Activated CD4-positive, alpha-beta T cell treated with anti-CD3 and anti-CD28 coated beads for 36 hours (primary cell): ENCODE measurements at places on chromosomes 13 and 19.
A peak's percentile ranks its signal among the peaks of the same experiment; 100 is the strongest.

GRCh38 chr13:20847296-20847695, 55.2 kb downstream of the XPO4 start:
- no peak for DNase-seq
- H3K27ac ChIP-seq: no peak overlapping the region
- no peaks in the 10 kb centered on the region for H3K4me1 ChIP-seq
- H3K4me3 ChIP-seq: no peak overlapping the region
- no peaks in the 10 kb centered on the region for H3K27me3 ChIP-seq

GRCh38 chr19:17489392-17490030, 19.2 kb downstream of the SLC27A1 start:
- H3K36me3 ChIP-seq: no peaks in the 10 kb centered on the region
- no peak overlapping the region for H3K4me3 ChIP-seq
- no peaks in the 10 kb centered on the region for H3K27me3 ChIP-seq

DNA sequence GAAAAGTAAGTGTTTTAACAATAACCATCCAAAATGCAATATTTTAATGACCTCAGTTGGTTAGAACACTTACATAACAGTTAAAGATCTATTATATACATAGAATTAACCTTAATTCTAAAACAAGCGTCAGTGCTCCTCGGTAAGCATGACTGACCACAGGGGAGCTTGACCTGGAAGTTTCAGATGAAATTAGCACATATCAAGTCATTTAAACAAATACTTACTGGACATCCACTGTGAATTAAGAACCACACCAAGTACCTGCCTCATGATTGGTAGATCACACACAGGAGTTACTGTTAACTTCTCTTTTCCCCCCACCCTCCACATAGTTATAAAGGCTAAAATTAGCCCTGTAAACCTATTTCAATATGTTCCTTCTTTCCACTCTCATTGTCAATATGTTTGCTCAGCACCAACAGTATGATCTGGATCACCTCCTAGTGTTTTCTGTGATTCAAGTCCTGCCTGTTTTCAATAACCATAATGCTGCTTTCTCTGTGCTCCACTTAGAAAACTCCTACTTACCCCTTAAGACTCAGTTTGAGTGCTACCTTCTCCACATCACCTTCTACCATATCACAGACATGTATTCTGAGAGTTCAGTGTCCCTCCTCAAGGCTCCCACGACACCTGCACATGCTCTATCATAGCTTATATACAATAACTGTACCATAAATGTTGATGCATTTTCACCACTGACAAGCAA, 209.0 kb downstream of the VWA8 start:
- H3K4me3 ChIP-seq: no peak overlapping the region
- H3K27ac ChIP-seq: no peak overlapping the region
- no peaks in the 10 kb centered on the region for H3K4me1 ChIP-seq
- no peaks in the 10 kb centered on the region for H3K27me3 ChIP-seq

DNA sequence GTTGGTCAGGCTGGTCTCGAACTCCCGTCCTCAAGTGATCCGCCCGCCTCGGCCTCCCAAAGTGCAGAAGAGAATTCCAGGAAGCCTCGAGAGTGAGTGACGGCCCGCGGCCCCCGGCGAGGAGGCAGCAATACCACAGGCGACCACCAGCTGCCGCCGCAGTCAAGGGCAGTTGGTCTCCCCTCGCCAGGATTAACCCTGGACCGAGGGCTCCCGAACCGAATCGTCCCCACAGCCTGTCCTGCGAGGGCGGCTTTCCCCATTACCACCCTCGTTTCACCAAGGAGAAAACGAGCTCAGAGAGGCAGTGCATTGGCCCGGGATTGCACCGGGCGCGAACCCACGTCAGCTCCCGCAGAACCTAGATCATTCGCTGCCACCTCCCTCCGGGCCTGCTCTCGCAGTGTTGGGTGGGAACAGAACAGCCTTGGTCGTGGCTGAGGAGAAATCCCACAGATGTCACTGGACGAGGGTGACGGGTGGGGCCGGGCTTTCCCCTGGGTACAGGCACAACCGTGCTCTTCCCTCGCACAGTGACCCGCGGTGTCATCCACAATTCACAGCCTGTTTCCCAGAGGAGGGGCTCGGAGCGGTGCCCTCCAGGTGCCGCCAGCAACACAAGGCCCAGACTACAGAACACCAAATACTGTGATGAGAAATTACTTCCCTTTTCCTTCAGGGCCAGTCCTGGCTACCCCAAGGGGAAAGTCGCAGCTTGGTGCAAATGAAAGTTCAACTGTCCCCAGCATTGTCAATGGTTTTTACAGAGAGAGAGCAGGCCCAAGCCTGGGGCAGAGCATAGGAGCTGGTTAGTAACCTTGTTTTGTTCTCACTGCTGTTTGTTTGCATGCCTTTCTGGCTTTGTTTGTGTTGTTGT, 24.8 kb downstream of the C2CD4C start:
- peak overlapping the region; percentile 77 for H3K27ac ChIP-seq
- DNase-seq: no peak
- H3K27me3 ChIP-seq: peaks cover 33% of the 10 kb centered on the region
- no peak overlapping the region for H3K4me3 ChIP-seq

- no peaks in the 10 kb centered on the region for H3K4me1 ChIP-seq
- no peaks in the 10 kb centered on the region for H3K36me3 ChIP-seq
- H3K27ac ChIP-seq: no peak overlapping the region
- no peaks in the 10 kb centered on the region for H3K27me3 ChIP-seq
Observed at GRCh38 chr13:80669112-80669511, 328.2 kb upstream of the SPRY2 start.

DNA sequence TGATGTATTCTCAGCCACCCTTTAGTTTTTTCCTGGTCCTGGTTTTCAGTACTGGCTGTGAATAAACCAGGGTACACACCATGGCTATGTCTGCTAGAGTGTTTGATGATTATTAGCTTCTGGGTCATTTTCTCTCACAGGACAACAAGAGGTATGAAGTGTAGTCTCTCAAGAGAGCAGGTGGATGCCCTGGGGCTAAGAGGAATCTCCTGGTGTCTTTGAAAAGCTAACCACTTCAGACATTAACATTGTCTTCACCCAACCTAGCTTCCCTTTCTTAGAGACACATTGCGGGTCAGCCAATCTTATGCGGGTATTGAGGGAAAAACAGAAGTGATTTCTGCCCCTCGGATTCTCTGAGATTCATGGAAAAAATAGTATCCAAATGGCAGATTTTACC, 1.6 kb downstream of the ZNF730 start:
- no peak overlapping the region for H3K4me3 ChIP-seq
- no peak overlapping the region for H3K27ac ChIP-seq
- H3K4me1 ChIP-seq: peaks cover 6% of the 10 kb centered on the region
- DNase-seq: no peak
- peaks cover 15% of the 10 kb centered on the region for H3K27me3 ChIP-seq

DNA sequence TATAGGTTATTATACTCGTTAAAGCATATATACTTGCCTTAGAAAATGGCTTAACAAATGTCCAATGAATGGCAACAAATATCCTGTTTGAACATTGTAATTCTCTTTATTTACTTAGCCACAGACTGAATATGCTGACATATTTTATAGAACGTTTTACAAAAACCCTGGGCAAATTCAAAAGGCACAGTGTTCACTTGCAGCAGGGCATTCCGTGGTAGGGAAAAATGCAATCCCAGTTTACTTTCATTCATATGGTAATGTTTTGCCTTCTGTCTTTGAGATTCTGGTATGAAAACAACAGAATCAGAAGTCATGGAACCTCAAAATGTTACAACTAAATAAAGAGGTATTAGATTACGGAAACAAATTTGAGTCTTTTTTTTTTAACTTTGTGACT, 56.2 kb upstream of the MYCBP2 start:
- no peak for DNase-seq
- H3K27me3 ChIP-seq: no peaks in the 10 kb centered on the region
- no peak overlapping the region for H3K4me3 ChIP-seq
- no peaks in the 10 kb centered on the region for H3K4me1 ChIP-seq
- H3K27ac ChIP-seq: no peak overlapping the region

DNA sequence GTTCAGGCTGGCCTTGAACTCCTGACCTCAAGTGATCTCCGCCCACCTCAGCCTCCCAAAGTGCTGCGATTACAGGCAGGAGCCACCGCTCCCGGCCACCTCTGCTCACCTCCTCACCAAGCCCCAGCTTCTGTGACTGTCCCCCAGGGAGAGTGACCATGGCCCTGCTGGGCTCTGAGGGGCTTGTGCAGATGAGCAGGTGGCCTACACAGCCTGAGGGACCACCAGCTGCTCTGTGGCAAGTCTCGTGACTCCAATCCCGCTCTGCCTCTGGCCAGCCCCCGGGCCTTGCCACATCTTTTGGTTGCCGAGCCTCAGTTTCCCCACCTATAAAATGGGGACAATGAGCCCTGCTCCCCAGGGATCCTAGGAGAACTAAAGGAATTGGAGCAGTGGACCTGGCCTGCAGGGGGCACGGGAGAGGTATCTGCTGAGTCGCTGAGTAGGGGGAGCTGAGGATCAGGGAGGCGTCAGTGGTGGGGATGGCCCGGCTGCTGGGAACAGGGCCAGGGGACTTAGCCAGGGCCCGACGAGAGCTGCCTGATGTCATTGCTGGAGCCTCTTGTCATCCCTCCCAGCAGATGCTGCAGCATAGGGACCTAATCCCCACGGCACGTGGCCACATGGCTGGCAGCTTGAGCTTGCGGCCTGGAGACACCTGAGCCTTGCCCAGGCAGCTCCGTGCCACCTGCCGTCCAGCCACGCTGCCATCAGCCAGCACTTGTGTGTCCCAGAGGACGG, 74.7 kb downstream of the GADD45B start:
- no peak overlapping the region for H3K27ac ChIP-seq
- no peak for DNase-seq
- H3K4me3 ChIP-seq: no peak overlapping the region
- H3K36me3 ChIP-seq: peaks cover 1% of the 10 kb centered on the region
- H3K27me3 ChIP-seq: no peaks in the 10 kb centered on the region

GRCh38 chr13:106535552-106536243, at the start of gene EFNB2:
Gene EFNB2 (minus strand): TSS chr13:106535662. CDS start chr13:106534964, 698 bp downstream.
- H3K4me1 ChIP-seq: peaks cover 19% of the 10 kb centered on the region
- H3K27ac ChIP-seq: peak within 1 kb of the TSS; percentile 55
- H3K4me3 ChIP-seq: peak within 1 kb of the TSS; percentile 79
- peaks cover 25% of the 10 kb centered on the region for H3K27me3 ChIP-seq
- peak; percentile 93 for DNase-seq

GRCh38 chr13:94640721-94641120, 39.1 kb downstream of the GPR180 start:
- peaks cover 8% of the 10 kb centered on the region for H3K4me1 ChIP-seq
- H3K4me3 ChIP-seq: no peak overlapping the region
- no peak for DNase-seq
- no peaks in the 10 kb centered on the region for H3K36me3 ChIP-seq
- H3K27me3 ChIP-seq: peaks cover 5% of the 10 kb centered on the region
- H3K27ac ChIP-seq: no peak overlapping the region

GRCh38 chr19:17490411-17490810, 20.1 kb downstream of the SLC27A1 start:
- H3K27me3 ChIP-seq: no peaks in the 10 kb centered on the region
- H3K4me1 ChIP-seq: peaks cover 3% of the 10 kb centered on the region
- no peaks in the 10 kb centered on the region for H3K36me3 ChIP-seq
- no peak overlapping the region for H3K27ac ChIP-seq

- no peaks in the 10 kb centered on the region for H3K36me3 ChIP-seq
- H3K4me1 ChIP-seq: peaks cover 5% of the 10 kb centered on the region
- H3K27ac ChIP-seq: no peak overlapping the region
- peaks cover 28% of the 10 kb centered on the region for H3K27me3 ChIP-seq
- peak; percentile 86 for DNase-seq
Observed at GRCh38 chr19:51660975-51661600, 14.5 kb upstream of the SIGLEC14 start.

GRCh38 chr13:101452519-101453485, at the start of gene ITGBL1:
Gene ITGBL1 (plus strand): TSS chr13:101452675. CDS start chr13:101452834, 159 bp downstream.
- no peaks in the 10 kb centered on the region for H3K36me3 ChIP-seq
- peaks cover 18% of the 10 kb centered on the region for H3K27me3 ChIP-seq
- H3K4me3 ChIP-seq: no peak within 1 kb of the TSS
- no peaks in the 10 kb centered on the region for H3K4me1 ChIP-seq
- DNase-seq: no peak
- H3K27ac ChIP-seq: no peak within 1 kb of the TSS

DNA sequence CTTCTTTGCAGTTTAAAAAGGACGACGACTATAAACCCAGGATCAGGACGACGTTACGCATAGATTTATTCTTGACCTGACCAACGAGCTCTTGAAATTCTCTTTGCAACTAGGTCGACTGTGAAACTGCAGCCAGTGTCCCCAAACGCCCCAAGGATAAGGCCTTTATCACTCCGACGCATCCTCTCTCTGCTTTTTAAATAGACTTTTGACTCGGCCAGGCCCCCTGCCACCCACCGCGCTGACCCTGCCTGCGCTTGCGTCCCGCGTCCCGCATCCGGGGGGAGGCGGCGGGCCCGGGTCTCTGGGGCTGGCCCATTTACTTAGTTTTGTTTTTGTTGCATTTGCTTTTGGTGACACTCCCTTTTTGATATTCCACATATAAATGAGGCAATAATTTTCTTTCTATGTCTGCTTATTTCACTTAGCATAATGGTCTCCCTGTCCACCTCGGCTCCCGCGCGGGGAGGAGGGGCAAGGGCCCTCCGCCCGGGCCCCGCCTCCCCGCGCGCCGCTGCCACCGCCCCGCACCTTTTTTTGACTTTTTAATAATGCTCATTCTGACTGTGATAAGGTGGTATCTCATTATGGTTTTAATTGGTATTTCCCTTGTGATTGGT, 17.4 kb downstream of the RB1 start:
- peak overlapping the region; percentile 69 for H3K4me3 ChIP-seq
- H3K36me3 ChIP-seq: peaks cover 42% of the 10 kb centered on the region
- H3K27ac ChIP-seq: no peak overlapping the region
- no peak for DNase-seq
- H3K27me3 ChIP-seq: peaks cover 3% of the 10 kb centered on the region

DNA sequence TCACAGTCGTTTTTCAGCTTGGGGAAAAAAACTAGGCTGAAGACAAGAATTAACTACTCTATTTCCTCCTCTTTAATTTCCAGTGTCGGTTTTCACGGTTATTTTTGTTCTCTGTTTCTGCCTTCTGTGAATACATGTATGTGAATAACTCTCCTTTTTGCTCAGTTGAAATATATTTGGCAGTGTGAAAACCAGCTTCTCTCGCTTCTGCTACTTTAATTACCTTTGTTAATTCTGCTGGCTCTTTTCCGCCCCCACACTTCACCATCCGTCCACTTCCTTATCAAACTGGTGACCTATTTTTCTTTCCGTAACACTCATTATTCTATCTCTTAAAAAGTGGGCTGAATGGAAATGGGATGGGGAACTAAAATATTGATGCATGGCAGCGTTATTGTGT, 126.4 kb downstream of the POU4F1 start:
- H3K36me3 ChIP-seq: no peaks in the 10 kb centered on the region
- H3K27ac ChIP-seq: no peak overlapping the region

DNA sequence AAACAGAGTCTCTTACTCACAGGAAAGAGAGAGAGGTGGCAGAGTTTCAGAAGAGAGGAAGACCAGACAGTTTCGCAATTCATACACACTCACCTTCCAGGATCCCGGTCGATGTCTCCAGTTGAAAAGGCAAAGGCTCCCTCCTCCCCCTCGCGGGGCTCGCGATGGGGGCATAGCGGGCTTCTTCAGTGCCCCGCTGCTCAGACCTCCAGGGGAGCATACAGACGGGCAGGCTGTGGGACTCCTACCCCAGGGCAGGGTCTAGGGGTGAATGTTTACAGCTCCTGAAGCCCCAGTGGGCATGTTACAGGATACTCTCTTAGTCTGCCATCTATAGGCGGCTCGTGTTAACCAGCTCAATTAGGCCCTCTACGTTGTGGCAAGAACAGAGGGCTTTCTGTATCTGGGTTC, 139.2 kb downstream of the SLITRK5 start:
- no peak overlapping the region for H3K27ac ChIP-seq
- no peaks in the 10 kb centered on the region for H3K27me3 ChIP-seq
- no peaks in the 10 kb centered on the region for H3K4me1 ChIP-seq
- no peak overlapping the region for H3K4me3 ChIP-seq
